Hypothalamus (tissue), 51 donors: ENCODE measurements at places on chromosomes 7 and 10.
A peak's percentile ranks its signal among the peaks of the same experiment; 100 is the strongest.

DNA sequence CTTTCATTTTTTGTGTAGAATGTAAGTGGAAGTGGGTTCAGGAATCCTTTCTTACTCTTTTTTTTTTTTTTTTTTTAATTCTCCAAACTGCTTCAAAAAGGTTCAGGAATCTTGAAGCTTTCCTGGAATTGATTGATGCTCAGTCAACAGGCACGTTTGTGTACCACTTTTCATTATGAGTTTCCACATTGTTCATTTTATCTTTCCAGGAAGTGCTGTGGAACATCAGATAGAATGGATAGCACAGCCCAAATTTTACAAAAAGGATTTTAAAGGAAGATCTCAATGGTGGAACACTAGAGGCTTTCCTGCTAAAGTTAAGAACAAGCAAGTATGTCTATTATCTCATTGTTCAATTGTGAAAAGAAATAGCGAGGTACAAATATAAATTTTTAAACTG is 1.9 kb upstream of the PPP1R35 start:
- no peak for DNase-seq

GRCh38 chr10:103452506-103453230 is 498 bp upstream of the CALHM2 start:
- DNase-seq, result no peak

- DNase-seq, result no peak
Measured at GRCh38 chr7:133003052-133003910, 78.6 kb downstream of the CHCHD3 start.

GRCh38 chr7:68537051-68537773 is 1061.1 kb upstream of the AUTS2 start:
- no peak for DNase-seq

DNA sequence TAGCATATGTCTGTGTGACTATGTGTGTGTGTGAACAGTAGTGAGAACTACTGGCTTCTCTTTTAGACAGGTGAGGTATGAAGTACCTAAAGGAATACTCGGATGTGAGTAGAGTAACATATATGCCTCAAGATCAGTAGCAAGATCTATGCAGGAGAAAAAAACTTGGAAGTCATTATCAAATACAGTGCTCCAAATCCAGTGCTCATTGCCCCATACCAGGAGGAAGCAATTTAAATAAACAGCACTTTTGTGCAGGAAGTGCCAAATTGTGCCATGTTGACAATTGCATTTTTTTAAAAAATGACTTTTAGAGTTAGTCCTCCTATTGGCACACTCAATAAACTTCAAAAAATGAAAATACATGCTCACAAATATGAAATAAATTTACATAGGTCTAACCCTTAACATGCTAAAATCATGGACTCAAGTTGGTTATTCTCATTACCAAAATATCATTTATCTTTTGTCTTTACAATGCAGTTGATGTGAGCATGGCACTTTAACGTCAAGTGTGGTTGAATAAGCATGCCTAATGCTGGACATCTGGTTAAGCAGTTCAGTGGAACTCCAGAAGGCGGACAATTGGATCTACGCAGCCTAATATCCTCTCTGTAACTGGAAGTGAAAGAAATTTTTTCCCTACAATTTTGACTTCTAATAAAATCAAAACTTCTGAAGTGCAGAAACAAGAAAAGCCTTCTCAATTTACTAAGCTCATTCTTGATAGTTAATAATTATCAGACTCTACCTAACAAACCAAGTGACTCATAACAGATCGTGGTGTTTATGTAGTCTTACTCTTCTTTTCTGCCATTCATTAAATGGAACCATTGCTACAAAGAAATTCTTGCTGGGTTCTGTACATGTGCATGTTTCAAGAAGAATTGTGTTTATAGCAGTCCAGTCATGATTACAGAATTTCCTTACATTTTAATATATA is 195.2 kb downstream of the MDFIC start:
- no peak for DNase-seq

DNA sequence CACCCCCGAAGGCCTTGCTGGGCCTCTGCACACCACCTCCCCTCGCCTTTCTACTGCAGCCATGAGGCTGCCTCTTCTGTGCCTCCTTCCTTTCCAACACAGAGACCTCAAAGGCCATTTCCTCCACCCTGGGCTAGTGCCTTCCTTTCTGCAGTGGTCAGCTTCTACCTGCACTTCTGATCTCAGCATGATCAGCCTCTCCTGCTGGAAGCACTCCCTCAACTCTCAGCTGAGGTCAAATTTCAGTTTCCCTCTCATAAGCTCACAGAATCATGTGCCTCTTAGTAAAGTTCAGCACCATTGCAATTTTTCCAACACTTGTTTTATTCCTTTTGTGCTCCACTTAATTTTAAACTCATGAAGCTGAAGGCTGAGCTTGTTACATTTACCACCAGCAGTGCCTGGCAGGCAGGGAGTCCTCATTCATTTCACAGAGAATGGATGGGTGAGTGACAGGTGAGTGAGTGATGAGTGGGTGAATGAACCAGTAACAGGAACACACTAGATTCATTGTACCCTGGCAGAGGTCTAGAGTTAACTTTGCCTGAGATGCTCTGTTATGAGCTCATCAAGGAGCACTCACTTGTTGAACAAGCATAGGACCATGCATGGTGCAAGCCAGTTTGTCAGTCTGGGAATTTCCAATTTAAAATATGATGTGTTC is 124.0 kb upstream of the PRSS58 start:
- DNase-seq, result no peak

- no peak for DNase-seq
Measured at GRCh38 chr10:98408799-98409198, 6.2 kb downstream of the PYROXD2 start.

- no peak for DNase-seq
Measured at GRCh38 chr10:82887488-82887887, 1012.5 kb downstream of the NRG3 start.

GRCh38 chr7:151941009-151941408 is 15.2 kb upstream of the GALNTL5 start:
- no peak for DNase-seq

GRCh38 chr10:10094691-10095090 is 923.0 kb upstream of the CELF2 start:
- no peak for DNase-seq

DNA sequence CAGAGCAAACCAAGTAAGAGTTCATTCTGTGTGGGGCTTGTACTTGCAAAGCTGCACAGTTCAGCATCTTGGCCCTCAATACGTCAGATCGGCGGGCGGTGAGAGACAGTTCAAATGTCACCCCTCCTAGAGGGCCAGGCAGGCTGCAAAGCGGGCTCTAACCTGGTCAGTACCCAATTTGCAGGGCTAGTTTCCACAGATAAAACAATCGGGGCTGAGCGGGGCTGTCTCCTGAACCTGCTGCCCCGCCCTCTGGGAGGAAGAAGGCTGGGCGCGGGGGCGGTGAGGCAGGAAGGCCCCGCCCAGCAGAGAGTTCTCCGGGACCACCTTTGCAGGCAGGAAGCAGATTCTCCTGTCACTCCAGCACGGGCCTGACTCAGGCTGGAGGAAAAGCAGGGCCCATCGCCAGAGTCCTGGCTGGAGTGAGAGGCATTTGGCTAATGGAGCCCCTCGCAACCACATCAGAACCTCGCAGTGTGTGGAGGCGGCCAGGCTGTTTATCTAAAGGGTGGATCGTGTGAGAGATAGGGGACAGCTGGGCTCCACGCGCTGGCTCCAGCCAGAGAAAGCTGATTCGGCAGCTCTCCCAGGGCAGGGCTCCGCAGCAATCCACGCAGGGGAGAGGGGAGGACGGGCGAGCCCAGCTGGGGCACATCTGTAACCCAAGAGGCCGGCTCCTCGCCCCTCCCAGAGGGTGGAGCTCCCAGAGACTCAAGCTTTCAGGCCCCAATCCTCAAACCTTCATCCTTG is 83.1 kb downstream of the SH3PXD2A start:
- peak; percentile 47 for DNase-seq

DNA sequence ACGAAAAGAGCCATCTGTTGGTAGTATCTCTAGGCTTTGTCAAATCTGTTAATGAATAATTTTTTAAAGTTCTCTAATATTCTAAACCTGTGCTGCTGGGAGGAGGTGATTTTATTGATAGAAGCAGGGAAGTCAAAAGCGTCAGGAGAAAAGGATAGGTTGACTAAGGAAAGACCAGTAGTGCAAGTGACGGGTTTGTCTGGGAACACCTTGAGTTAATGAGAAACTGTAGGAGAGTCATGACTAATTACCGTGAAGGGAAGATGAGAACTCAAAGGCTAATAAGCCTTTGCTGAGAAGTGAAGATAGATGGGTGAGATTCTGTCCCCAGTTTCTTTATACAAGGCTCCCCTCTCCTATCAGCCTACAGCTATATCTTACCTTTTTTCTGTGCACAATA is 5.0 kb upstream of the PDK4 start:
- DNase-seq, result no peak

- no peak for DNase-seq
Measured at GRCh38 chr7:85711894-85712293, 525.0 kb upstream of the SEMA3D start.

GRCh38 chr7:46881507-46882127 is 700.3 kb downstream of the TNS3 start:
- no peak for DNase-seq

DNA sequence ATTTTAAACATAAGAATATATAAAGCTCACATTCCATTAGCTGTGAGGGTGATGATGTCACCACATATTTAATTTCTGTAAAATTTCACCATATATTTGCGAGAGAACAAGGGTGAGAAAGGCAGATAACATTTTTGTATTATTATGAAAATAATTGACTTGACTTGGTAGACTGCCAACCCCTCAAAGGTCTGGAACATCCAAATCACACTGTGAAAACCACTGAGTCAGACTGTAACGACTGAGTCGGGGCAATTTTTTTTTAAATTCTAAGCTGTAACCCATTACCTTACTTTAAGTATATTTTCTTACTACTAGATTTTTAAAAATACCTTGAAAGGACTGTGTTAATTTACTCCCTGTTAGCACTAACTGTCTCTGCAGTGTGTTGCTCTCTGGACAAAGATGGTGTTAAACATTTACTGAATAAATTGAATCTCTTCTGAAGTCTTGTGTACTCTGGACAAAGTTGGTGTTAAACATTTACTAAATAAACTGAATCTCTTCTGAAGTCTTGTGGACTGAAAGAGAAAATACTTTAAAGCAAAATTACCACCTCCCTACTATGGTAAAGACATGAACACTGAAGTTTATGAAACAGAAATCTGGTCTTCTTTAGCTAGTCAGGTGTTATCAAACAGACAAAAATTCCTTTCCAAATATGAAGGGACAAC is 14.1 kb downstream of the PDZD8 start:
- DNase-seq, result no peak

GRCh38 chr10:97066877-97067555 is 118.7 kb downstream of the SLIT1 start:
- DNase-seq, result no peak

DNA sequence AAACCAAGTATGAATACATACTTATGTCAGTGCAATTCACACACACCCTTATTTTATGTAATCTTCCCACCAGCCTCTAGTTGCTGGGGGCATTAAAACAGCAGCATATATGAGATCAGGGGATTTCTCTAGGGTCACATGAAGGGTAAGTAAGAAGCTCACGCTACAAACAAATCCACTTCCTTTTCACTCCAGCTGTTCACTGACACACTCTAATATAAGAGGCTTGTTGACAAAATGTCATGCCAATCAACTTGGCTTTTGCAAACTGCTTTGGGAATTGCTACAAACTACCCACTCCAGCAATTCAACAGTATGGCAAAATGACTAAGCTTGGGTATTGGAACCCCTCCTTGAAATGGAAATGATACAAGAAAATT is 10.3 kb downstream of the FAM3C start:
- DNase-seq, result no peak

DNA sequence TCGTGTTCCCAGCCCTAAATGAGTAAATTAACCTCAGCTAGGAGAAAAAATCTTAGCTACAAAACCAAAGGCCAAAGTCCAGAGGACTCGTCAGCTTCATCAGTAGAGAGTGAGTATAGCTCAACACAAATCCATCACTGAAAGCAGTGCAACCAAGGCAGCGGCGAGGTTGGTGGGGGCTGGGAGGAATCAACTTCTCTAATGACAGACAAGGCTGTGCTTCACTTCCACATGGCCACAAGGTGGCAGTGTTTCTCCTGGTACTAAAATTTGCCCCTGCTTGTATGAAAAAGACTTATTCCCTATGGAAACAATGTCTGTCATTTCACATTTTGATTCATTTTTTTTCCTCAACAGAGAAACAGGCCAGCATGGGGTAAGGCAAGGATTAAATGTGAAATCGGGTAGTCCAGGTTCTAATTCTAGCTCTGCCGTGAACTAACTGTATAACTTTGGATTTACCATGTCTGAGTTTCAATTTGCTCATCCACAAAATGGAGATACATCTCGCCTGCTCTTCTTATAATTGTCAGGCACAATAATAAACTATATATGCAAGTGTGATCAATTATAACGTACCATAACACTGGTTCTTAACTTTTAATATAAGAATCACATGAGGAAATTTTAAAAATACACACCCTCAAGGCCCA is 39.3 kb downstream of the FAS start:
- peak; percentile 20 for DNase-seq

- DNase-seq, result no peak
Measured at GRCh38 chr7:33769930-33770329, 135.4 kb upstream of the BMPER start.

GRCh38 chr7:130939321-130940095 is 205.5 kb upstream of the KLF14 start:
- no peak for DNase-seq

DNA sequence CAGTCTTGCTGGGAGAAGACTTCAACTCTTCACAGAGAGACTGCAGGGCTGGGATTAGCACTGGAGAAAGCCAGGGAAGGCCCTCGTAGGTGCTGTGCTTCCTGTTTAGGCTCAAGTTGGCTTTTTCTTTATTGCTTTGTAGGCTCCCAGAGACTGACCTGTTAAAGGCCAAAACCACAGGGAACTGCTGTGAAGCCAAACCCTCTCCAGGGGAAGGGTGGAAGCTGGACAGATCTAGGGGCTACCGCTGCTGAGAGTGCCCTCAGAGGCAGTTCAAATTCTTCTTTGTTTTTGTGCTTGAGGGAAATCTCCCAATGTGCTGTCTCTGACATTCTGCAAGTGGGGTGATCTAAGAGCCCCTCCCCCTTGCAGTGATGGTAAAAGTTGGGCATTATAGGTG is 198.4 kb downstream of the CNTNAP2 start:
- DNase-seq, result no peak

- no peak for DNase-seq
Measured at GRCh38 chr10:61112771-61113170, 168.8 kb upstream of the RHOBTB1 start.

DNA sequence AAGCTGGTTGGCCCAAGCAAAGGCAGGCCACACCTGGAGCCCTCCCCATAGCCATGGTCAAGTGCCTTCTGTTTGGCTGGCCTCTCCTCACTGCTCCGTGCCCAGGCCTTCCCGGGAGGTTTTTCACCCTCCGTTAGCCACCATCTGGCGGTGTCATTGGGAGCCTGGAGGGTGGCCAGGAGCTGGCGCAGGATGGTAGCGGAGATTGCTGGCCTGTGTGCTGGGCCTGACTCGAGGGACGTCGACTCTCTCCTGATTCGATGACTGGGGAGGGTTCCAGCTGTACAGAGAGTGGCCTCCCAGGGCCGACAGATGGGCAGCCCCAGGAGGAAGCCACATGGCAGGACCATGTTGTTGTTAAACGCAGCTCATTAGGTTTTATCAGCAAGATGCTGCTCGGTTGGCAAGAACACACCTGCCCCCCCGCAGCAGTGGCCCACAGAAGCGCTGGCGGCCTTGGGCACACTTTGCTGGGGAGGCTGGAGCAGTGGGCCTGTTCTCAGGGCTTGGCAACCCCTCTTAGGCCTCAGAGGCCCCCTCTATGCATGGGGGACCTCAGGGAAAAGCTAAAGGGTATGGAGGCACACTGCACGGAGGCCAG is 64.0 kb upstream of the CACUL1 start:
- peak; percentile 39 for DNase-seq
